ENCODE measurements at places on chromosomes 1 and 21. TPM values are rescaled to one million over a fixed set of nuclear protein-coding genes. Genes with fewer than 3 reads are reported as not detected.
A peak's percentile ranks its signal among the peaks of the same experiment; 100 is the strongest.

Gene KRTAP11-1
- total RNA-seq = not detected

Gene ROR1
- not detected for total RNA-seq

DNA sequence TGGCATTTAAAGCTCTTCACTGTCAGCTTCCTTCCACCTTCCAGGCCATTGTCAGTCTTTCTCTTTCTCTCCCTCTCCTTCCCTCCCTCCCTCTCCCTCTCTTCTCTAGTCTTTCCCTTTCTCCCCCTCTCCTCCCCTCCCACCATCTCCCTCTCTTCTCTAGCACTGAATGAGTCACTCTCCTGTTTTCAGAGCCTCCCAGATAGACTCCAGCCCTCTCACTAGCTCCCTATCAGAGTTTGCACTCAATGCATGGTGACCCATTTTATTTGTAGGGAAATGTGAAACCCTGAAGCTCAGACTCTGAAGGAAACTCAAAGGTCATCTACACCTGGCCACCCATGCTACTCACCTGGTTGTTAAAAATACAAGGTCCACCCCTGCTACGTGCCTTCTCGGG lies 4.4 kb upstream of the MATN1 start:
- peaks cover 42% of the 10 kb centered on the region for H3K4me1 ChIP-seq
- no peak for DNase-seq
- H3K4me3 ChIP-seq = no peak overlapping the region
- H3K27ac ChIP-seq = no peak overlapping the region
- peaks cover 30% of the 10 kb centered on the region for H3K36me3 ChIP-seq

- H3K4me1 ChIP-seq = peaks cover 53% of the 10 kb centered on the region
- H3K27me3 ChIP-seq = no peaks in the 10 kb centered on the region
- no peak overlapping the region for H3K4me3 ChIP-seq
- DNase-seq = no peak
- no peak overlapping the region for H3K27ac ChIP-seq
- H3K36me3 ChIP-seq = peaks cover 98% of the 10 kb centered on the region
Measured at GRCh38 chr1:8870616-8871538, 7.6 kb downstream of the ENO1 start.

DNA sequence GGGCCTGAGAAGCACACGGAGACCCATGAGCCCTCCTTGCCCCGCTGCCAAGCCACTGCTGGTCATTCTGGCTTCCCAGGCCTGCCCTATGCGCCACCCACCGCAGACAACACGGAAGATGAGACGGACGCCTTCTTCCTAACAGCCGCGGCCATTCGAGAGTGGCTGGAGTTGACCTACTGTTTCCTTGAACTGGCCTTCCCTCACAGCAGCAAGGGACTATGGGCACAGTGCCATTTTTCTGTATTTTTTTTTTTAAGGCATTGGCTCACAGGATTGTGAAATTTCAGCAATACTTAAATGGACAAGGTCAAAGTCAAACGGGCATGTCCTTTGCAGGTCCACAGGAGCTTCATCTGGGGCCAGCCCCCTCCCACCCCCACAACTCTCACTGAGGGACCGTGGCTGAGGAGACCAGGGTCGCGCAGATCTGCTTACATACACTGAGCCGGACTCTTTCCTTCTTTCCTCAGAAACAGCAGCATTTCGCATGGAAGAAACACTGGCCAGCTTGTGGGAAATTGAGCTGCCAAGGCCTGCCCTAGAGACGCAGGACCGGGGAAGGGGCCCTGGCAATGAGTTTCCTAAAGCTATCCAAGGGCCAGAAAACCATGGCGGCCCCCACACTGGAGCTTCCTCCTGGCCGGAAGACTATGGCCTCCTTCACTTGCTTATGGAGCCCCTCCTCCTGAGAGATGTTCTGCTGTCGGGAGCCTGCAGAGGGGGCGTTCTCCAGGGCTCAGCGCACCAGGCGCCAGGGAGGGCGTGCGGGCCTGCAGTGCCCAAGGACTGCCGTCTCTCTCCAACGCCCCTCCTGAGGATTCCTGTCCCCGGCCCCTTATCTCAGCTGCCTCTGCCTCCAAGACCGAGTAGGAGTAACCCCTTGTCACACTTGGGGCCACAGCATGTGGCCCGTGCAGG lies 98.9 kb downstream of the PGBD5 start:
- H3K4me1 ChIP-seq = no peaks in the 10 kb centered on the region
- no peaks in the 10 kb centered on the region for H3K36me3 ChIP-seq
- DNase-seq = no peak
- H3K4me3 ChIP-seq = no peak overlapping the region
- H3K27me3 ChIP-seq = no peaks in the 10 kb centered on the region

DNA sequence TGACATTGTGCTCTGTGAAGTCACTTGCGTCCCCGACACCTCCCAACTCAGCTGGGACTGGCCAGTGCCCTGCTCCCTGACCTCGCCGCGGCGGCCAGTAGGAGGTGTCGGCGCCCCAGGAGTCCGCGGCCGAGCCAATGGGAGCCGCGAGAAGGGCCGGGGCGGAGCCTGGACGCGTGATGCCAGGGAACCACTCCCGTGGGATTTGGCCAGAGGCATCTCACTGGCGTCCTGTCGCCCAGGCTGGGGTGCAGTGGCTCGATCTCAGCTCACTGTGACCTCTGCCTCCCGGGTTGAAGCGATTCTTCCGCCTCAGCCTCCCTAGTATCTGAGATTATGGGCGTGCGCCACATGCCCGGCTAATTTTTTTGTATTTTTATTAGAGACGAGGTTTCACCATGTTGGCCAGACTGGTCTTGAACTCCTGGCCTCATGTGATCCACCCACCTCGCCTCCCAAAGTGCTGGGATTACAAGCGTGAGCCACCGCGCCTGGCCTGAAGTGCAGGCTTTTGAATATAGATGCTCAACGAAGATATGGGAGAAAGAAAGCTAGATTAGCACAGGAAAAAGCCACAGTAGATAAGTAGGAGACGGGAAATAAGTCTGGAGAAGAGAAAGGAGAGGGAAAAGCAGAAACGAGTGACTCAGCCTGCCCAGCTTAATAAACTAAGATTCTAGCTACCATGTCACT lies 38.0 kb downstream of the ZBTB8OS start:
- H3K4me1 ChIP-seq = peaks cover 15% of the 10 kb centered on the region
- H3K4me3 ChIP-seq = peak overlapping the region; percentile 51
- no peaks in the 10 kb centered on the region for H3K36me3 ChIP-seq

DNA sequence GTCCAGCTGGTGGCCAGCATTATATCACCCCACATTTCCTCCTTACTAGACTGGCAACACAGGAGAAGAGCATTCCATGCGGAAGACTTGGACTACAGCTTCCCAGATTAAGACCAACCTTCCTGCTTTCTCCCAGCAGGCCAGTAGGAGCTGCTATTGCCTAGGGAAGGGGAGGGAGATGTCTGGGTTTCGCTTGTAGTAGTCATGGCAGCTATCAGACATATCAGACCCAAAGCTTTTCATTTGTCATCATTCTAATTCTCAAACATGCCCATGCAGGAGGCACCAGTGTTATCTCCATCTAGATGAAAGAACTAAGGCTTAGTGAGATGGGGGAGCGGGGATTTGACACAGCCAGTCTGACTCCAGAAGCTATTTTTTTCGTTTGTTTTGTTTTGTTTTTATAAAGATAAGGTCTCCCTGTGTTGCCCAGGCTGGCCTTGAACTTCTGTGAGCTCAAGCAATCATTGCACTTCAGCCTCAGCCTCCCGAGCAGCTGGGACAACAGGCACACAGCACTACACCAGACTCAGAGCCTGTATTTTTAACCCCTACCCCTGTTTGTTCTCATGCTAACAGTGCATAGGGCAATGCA lies 4.5 kb downstream of the PLA2G2A start:
- DNase-seq = peak; percentile 5
- no peaks in the 10 kb centered on the region for H3K4me1 ChIP-seq
- H3K27me3 ChIP-seq = peaks cover 6% of the 10 kb centered on the region
- no peak overlapping the region for H3K27ac ChIP-seq
- no peaks in the 10 kb centered on the region for H3K36me3 ChIP-seq
- no peak overlapping the region for H3K4me3 ChIP-seq

GRCh38 chr1:160400223-160400645 lies at the start of gene VANGL2:
TSS of gene VANGL2 (plus strand) at chr1:160400564. CDS start at chr1:160415838, 15,274 bp downstream.
- no peak within 1 kb of the TSS for H3K27ac ChIP-seq
- H3K4me3 ChIP-seq = peak within 1 kb of the TSS; percentile 44
- peaks cover 17% of the 10 kb centered on the region for H3K27me3 ChIP-seq
- H3K4me1 ChIP-seq = peaks cover 15% of the 10 kb centered on the region
- H3K36me3 ChIP-seq = no peaks in the 10 kb centered on the region
